ENCODE measurements at places on chromosomes 2 and 18.

- DNase-seq: no peak
These were observed 44.5 kb downstream of the SH3RF3 start for GRCh38 chr2:109173311-109174171.

DNA sequence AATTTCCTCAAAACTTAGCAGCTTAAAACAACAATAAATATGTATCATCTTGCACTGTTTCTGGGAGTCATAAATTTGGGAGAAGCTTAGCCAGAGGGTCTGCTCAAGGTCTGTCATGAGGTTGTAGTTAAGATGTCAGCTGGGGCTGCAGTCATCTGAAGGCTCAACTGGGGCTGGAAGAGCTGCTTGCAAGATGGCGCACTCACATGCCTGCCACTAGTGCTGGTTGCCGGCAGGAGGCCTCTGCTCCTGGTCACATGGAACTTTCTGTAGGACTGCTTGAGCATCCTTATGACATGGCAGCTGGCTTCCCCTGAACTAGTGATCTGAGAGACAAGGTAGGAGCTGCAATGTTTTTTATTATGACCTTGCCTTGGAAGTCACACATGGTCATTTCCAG is 215.5 kb upstream of the HAAO start:
- DNase-seq: no peak

GRCh38 chr18:55470826-55471225 is 117.2 kb downstream of the TCF4 start:
- DNase-seq: no peak

- no peak for DNase-seq
These were observed 135.8 kb downstream of the TCF4 start for GRCh38 chr18:55452123-55452611.

DNA sequence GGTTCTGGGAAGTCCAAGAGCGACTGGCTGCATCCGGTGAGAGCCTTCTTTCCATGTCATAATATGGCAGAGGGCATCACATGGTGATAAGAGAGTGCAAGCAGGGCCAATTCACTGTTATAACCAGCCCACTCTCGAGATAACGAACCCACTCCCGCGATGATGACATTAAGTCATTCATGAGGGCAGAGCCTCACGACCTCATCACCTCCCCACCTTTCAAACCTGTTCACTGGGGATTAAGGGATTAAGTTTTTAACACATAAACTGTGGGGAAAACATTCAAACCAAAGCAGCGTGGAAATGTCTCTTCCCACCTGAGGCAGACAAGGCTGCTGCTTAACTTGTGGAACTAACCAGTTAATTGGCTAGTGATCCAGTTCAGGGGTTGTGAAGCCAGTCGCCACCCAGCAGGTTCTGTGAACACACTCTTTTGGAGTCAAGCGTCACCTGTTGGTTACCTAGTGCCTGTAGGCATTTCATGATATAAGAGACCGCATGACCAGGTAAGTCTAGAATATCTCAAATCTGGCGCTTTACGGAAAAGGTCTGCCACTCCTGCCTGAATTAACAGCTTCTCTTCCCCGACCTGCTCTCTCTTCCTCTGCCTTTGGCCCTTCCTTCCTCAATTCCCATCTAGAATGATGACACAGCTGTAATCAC is 54.3 kb downstream of the EDAR start:
- DNase-seq: no peak

DNA sequence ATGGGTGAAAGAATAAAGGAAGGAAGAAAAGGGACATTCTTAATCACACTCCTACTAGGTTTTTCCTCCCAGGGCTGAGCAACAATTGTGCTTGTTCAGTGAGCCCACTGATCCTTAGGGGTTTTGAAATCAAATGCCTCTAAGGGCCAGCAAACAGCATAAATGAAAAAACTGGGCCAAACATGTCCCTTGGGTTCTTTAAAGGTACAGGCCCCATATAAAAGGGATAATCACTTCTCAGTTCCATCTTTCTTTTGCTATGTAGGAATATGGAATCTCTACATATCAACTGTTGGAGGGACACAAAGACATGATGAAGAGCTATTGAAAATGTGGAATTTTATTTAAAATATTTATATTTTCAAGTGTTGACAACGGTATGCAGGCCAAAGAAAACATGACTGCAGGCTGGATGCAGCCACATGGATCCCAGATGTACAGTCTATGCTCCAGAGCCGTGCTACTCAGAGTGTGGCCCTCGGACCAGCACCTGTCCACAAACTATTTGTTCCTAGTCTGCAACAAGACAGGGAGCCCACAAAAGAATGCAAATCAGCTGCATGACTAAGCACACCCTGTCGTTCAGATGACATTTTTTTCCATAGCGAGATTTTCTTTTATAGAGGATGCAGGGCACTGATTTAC is 110.0 kb downstream of the CDH20 start:
- no peak for DNase-seq

- no peak for DNase-seq
These were observed 9.4 kb downstream of the CTIF start for GRCh38 chr18:48548011-48548771.

DNA sequence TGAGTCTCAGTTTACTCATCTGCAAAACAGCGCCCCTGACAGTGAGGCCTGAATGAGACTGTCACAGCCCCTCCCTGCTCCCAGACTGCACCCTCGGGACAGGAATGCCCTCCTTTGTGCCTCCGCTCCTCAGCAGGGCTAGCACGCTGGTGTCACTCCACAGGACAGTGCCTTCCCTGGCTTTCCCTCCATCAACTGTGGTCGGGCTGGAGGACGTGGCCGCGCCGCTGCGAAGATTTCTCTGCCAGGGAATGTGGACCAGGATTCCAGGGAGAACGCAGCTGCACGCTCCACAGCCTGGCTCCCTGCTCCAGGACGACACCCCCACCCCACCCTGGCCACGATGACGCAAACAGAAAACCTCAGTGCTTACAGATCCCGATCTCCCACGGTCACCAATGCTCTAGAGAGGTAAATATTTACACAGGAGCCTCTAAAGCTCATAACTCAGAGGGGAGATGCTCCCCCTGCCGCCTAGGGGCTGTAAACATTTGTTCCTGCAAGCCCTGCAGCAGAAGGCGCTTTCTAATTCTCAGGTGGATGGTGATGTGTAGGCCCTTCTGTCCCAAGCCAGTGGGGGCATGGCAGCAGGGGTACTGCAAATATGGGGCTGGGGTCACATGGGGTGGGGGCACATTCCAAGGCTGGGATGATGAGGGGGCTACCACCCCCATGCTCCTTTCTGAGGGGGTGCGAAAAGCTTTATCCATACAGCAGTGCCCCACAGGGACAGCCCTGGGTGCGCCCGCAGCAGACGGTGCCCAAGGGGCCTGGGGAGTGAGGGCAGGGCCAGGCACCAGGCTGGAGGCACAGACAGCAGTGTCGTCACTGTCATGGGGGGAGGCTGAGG is 12.4 kb downstream of the HS6ST1 start:
- DNase-seq: no peak

DNA sequence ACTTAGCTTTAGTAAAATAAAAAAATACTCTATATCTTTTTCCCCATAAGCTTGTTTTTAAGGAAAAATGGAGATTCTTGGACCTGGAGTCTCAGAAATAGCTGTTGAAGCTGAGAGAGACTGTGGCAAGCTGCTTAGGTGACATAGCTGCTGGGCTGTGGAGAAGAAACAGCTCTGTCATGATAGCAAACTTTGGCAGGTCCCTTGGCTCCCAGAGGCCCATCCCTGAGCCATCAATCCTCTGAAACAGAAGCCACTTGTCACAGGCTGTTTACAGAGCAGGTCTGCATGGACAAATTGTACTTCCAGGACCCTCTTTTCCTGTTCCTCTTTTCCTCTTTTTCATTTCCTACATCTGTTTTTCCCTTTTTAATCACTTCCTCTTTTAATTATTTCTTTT is 1370.1 kb upstream of the CRIM1 start:
- DNase-seq: no peak

DNA sequence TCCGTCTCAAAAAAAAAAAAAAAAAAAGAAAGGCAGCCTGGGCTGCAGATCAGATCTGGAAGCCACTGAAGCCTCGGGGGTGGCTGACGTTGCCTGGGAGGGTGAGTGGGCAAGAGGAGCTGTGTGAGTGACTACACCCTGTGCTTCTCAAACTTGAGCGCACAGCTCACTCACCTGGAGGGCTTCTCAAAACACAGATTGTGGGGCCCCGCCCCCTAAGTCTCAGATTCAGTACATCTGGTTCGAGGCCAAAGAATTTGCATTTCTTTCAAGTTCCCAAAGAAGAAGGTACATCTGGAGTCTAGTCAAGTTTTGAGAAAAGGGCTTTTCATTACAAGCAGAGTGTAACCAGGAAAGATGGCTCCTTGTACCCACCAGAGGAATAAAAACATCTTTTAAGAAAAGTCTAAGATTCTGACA is 97.7 kb upstream of the CAB39 start:
- peak; percentile 75 for DNase-seq

DNA sequence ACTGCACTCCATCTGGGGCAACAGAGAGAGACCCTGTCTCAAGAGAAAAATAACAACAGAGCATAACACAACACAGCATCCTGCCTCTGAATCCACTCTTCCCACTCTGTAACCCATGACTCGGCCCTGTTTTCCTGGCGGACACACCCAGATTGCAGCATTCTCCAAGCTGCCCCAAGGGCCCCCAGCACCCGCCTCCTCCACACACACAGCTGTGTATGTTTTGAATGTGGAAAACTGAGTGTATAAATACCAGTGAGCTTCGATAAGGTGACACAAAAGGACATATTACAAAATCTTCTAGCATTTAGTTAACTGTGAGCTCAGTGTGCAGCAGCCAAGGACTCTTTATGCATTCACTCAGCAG is 13.0 kb downstream of the IMPA2 start:
- no peak for DNase-seq

- no peak for DNase-seq
These were observed 34.3 kb upstream of the PPP1CB start for GRCh38 chr2:28717339-28717758.

All from GM10248 (cell line).